Activated CD4-positive, alpha-beta T cell treated with anti-CD3 and anti-CD28 coated beads, Interleukin-2, amount 10 ng/mL, durations not matched to agents 24 days and 14 days (primary cell): ENCODE measurements at places on chromosomes 3 and 15. TPM values are rescaled to one million over a fixed set of nuclear protein-coding genes. Genes with fewer than 3 reads are reported as not detected.
A peak's percentile ranks its signal among the peaks of the same experiment; 100 is the strongest.

- peak; percentile 85 for DNase-seq
These were observed 53.5 kb upstream of the LCTL start for GRCh38 chr15:66619152-66619903.

ANKRD34C gene
- not detected in 2 replicates for total RNA-seq

DNA sequence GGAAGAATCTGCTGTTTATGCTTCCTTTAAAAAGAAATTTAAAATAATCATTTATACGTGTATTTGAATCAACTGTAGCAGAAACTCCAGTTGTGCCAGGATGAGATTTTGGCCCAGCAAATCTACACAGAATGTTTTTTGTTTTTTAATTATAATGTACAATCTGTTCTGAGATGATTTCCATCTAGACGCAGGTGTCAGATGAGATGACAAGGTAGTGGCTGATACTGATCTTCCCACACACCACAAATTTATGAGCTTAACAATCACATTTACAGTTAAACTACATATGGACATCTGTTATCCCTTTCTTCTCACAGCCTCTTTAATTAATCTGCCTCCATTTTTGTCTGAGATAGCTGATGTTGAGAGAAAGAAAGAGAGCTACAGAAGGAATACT, 23.6 kb downstream of the DCLK3 start:
- DNase-seq = no peak

GRCh38 chr3:32641356-32641755, 43.6 kb upstream of the CNOT10 start:
- DNase-seq = no peak

DNA sequence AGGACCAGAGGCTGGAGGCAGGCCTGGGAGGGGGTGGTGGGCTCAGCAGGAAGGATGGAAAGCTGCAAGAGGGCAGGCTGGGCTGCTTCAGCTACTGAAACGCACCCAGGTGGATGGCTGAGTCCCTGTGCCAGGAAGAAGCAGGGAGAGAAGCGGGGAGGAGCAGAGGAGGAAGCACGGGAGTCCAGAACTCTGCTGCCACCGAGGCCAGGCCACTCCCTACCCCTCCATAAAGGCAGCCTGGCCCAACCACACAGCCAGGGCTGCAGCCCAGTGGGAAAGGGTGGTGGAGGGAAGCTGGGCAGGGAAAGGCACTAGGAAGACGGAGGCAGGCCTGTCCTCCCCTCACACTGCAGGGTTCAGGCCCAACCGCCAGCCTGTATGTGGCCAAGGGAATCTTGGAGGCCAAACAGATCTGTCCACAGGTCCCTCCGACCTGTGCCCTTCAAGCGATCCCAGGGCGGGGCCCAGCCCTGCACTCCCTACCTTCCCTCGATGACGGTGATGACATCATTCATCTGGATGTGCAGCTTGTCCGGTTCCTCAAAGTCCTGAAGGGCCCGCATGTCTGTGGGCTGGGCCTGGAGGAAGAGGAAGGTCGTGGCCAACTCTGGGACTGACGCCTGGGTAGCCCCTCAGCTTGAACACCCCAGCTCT, 30.5 kb downstream of the TNK2 start:
- no peak for DNase-seq

GRCh38 chr15:78540141-78540870, at the start of gene PSMA4:
Gene PSMA4 (plus strand): TSS chr15:78540444. CDS start chr15:78541928, 1,484 bp downstream.
- DNase-seq = peak; percentile 99

ACVR2B gene
- total RNA-seq = 12.2 and 12.6 TPM in 2 replicates

MUC13 gene
- total RNA-seq = not detected in 2 replicates

GRCh38 chr15:46410705-46411104, 775.9 kb downstream of the SQOR start:
- DNase-seq = no peak

- no peak for DNase-seq
These were observed 14.0 kb upstream of the SKIC8 start for GRCh38 chr15:78313383-78313782.

GRCh38 chr3:175075269-175075668, 216.1 kb downstream of the NAALADL2 start:
- no peak for DNase-seq

GRCh38 chr15:57910672-57911071, 154.8 kb downstream of the ALDH1A2 start:
- no peak for DNase-seq

DNA sequence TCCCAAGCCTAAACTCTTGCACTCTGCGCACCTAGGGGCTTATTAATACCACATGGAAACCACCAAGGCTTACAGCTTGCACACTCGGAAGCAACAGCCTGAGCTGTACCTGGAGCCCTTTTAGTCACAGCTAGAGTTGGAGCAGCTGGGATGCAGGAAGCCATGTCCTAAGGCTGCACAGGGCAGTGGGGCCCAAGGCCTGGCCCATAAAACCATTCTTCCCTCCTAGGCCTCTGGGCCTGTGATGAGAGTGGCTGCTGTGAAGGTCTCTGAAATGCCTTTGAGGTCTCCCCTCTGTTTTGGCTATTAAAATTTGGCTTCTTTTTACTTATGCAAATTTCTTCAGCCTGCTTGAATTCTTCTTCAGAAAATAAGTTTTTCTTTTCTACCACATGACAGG, 383.9 kb upstream of the UBE2E2 start:
- DNase-seq = no peak

CPN2 gene
- total RNA-seq = not detected in 2 replicates

DNA sequence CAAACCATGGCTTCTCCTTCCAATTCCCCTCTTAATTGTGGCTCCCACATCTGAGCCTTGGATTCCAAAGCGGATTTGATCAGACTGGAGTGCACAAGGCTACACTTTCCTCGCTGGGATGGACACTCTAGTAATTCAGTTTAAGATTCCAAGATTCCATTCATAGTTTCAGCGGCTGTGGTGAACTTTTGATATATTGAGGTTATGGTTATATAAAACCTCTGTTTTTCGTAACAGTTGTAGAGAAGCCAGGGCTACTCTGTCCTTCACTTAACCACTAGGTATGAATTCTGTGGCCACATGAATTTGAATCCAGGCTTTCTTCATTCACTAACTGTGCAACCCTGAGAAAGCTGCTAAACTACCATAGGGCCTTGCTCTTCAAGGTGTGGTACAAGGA, 67.9 kb upstream of the KY start:
- DNase-seq = no peak

GRCh38 chr15:26504009-26504408, 268.9 kb downstream of the GABRB3 start:
- DNase-seq = no peak

DNA sequence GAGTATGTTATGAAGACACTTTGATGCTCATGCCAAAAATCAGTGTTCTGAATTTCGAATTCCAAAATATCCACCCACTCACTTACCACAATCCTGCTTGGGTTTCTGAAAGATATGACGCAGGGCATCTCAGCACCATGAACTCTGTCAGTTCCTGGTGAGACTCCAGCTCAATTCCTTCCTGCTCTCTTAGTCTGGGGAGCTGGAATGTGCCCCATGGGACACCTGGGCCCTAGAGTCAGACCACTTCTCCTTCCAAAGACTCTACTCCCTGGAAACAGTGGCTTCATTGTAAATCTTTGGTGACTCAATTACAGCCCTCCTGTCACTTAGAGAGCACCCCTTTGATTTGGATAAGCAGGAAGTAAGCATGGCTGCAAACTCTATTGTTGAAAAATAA, 50.5 kb downstream of the CD86 start:
- peak; percentile 46 for DNase-seq

- peak; percentile 78 for DNase-seq
These were observed 4.1 kb upstream of the SKOR1 start for GRCh38 chr15:67820992-67821783.

TGM4 gene
- total RNA-seq = not detected in 2 replicates

SAXO2 gene
- 1.1 and 1.8 TPM in 2 replicates for total RNA-seq

PPM1L gene
- total RNA-seq = 2.7 and 2.9 TPM in 2 replicates

GPR87 gene
- total RNA-seq = 1.0 and 1.4 TPM in 2 replicates

DNA sequence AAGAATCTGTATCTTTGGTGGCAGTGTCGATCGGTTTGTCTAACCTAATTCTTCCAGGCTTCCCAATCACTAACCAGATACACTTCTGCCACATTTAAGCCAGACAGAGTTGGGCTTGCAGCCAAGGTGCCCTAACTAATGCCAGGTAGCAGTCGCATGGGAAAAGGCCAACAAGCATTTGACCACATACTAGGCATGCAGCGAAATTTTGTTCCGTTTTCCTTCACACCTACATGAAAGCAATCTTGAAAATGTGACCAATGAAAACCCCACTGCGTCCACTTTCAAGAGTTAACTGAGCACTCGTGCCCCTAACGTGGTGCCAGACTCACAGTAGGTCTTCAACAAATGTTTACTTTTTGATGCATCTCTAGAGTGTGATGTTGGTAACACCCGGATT, 192.2 kb upstream of the TPM1 start:
- no peak for DNase-seq

MUSTN1 gene
- 0.43 and 0.54 TPM in 2 replicates for total RNA-seq

DNA sequence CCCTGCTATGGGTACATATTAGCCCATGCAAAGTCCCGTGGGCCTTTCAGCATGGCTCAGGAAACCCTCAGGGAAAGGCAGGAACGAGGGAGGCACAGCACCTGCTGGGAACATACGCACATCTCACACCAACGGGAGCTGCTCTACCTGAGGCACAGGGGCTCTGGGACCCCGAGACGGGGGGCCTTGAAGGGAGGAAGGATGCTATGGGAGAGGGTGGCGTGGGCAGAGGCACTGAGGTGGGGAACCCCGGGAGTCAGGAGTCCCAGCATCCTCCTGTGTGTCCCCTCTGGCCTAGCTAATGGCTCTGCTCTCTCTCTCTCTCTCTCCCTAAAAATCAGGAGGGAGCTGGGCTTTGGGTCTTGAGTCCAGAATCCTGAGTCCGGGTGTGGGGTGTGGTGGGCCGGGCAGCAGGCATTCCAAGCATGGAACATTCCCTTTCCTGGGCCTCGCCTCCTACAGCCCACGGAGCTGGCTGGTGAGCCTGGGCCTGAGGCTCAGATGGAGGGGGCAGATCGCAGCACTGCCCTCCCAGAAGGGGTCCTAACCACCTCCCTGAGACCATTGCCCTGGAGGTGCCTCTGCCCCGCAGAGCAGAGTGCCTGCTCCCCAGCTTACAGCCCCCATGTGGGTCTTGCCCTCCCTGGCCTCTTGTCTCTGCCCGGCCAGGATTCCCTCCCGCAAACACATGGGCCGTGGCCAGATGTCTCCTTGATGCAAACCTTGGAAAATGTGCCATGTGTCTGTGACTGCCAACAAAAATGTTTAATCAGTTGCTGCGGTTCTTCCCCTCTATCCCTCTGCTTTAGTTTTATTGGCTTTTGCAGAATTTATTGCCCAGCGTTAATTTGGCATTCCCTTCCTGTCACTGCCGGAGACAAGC, 101.6 kb downstream of the TMEM266 start:
- no peak for DNase-seq

DNA sequence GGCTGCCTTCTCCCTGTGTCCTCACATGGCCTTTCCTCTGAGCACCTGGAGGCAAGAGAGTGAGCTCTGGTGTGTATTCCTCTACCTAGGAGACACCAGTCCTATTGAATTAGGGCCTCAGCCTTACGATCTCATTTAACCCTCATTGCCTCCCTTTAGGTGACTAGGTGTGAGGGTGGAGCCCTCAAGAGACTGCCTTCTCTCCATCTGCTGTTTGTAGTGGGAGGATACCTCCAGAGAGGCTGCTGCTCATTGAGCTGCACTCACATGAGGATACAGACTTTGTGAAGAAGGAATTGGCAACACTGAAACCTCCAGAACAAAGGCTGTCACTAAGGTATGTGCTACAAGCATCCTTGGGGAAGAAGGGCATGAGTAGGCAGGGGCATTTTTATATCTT, at the start of gene CCR8:
Gene CCR8 (plus strand): TSS at position 217 of the 400 bp plus-strand sequence. CDS start 2,623 bp downstream, outside the sequence.
- DNase-seq = peak; percentile 66

DNA sequence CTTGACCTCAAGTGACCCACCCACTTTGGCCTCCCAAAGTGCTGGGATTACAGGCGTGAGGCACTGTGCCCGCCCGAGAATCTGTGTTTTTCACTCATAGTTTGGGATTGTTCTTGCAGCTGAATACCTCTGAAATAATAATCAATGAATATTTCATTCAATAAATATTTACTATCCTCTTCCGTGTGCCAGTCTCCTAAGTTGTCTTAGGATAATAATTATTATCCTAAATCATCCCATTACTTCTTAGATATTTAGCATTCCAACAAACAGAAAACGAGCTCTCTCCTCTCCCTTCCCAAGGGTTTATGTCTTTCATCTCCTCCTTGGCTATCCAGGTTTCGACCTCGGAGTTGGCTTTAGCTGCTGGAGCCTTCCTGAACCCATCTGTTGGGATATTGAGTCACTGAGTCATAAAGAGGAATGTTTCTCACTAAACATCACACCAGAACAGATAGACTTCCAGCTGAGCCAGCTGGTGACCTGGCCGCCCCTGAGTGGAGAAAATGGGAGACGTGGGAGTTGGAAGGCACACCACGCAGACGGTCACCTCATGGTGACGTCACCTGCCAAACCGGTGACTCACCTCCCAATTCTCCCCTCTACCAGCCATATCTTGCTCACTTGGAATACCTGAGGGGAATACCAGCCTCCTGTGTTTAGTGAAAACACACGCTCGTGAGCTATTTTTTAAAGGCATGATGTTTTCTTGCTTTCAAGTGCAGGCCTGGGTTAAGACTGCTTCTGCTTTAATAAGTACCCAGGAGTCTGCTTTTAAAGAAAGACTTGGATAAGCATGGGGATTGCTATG, 43.9 kb downstream of the BHLHE40 start:
- DNase-seq = peak; percentile 67

- DNase-seq = no peak
These were observed 208.8 kb downstream of the OSBPL10 start for GRCh38 chr3:31772272-31772671.
